NCI-H1092 (cell line): ENCODE measurements at places on chromosomes 4 and X.

DNA sequence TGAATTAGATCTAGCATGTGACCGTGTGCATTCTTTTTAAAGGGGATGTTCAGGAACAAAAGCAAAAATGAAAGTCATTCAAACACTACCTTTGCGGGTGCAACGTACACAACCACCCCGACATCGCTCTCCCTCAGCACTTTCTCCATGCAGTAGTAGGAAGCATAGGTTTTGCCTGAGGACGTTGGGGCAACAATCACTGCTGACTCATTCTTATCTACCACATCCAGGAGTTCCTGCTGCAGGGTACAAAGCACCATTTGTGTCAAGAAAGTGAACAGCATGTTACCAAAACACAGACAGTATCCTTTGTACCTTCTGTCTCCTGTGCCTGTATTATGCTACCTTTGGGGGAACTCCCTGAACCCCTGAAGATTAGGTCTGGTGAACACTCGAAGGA is 58.6 kb downstream of the DDX60L start:
- DNase-seq, result no peak

DNA sequence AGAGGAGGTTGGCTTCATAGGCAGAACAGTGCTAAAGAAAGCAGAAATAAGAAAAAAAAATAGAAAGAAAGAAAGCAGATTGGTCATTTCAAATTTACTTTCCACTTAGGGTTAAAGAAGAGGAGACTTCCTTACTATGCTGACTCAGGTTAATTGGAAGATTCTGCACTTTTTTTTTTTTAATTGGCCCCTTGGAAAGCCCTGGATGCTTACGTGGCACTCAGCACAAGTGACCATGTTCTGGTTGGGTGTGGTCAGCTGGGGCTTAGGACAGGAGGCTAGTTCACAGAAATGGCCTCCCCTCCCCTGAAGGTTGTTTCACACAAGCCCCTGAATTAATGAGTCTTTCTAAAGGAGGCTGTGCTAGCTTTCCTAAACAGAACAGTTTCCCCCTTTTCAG is 14.5 kb downstream of the MAGEA9B start:
- DNase-seq, result no peak

GRCh38 chrX:18353931-18354368 is 538 bp downstream of the SCML2 start:
- DNase-seq, result no peak

DNA sequence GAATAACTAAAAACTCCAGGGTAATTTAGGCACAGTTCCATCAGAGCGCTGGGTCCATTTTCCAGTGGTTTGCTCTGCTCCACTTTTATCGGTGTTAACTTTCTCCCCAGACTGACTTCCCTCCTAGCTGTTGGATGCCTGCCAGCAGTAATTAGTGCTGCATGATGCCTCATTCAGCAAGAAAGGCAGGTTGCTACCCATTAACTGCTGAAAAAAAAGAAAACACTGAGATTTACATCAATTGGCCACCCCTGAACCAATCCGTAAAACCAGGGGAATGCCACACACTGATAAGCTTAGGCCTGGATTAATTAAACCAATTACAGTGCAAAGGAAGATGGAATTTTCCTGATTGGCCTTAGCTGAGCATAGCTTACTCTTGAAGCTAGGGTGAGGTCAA is 182.4 kb upstream of the CXXC4 start:
- peak; percentile 33 for DNase-seq

- DNase-seq, result no peak
Measured at GRCh38 chrX:148354916-148355315, 145.5 kb upstream of the AFF2 start.
